ENCODE measurements at places on chromosomes 2 and 18.

- DNase-seq, result peak; percentile 93
Observed at GRCh38 chr2:191020742-191021381, 6.9 kb upstream of the STAT1 start.

- DNase-seq, result no peak
Observed at GRCh38 chr2:26616706-26617587, 24.2 kb downstream of the CIB4 start.

GRCh38 chr18:48472610-48473009 is 63.4 kb upstream of the ZBTB7C start:
- DNase-seq, result peak; percentile 60

DNA sequence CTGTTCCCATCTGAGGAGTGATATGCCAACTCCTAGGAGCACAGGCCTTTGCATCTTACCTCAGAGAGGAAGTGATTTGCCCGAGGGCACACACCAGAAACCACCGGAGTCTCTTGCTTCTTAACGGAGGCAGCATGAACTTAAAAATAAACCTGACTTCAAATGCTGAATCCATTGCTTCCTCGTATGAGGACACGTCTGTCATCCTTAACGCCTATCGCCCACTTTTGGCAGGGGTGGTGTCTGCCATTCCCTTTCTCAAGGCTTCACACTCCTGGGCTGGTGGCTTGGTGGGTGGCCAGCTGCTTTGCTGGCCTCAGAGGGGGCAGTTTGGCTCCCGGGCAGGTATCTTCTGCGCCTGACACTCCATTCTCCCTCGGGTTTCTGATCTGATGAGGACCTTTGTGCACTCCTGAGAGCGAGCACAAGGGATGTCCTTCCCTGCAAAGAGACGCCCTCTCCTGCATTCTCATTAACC is 1.1 kb upstream of the PREB start:
- no peak for DNase-seq

DNA sequence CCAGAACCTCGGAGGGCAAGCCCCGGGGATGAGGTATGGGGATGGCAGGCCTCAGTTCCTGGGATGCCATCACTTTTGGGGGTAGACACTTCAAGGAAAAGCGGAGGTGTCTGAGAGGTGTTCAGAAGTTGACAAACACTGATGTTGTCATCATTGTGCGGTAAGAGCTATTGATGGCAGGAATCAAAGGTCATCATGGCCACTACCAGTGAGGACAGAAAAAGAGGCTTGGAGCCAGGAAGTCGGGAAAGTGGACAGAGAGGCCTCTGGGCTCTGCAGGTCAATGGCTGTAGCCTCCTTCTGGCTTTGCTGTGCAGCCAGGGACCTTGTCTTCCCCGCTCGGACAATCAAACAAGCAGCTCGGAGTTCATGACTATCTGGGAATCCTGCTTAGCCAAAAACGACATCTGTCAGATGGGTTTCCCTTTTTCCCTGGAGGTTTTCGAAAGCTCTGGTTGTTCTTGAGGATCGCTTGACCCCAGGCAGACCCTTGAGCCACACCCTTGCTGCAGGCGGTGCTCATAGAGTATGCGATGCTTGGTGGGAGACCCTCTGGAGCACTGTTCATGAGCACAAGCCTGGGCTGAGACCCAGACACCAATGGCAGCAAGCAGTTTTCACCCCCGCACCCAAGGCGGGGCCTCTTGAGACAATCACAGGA is 19.4 kb downstream of the ACKR3 start:
- no peak for DNase-seq

- no peak for DNase-seq
Observed at GRCh38 chr2:198571393-198571792, 767.0 kb downstream of the PLCL1 start.

DNA sequence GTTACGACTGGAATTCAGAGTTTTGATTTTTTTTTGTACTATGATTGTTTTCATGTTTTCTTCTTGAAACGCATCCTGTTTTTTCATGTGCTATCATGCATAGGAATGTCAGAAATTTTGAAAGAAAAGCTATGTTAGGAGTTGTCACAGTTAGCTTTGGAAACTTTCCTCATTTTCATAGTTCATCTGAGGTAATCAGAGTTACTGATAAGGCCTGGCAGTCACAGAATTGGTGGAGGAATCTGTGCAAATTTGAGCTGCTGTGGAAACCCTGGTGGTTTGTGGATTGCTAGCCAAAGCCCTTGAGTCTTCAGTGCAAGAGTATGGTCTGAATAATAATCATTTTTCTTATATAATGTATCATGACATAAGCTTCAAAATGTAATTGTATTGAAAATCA is 401.0 kb downstream of the CNTNAP5 start:
- peak; percentile 0 for DNase-seq

GRCh38 chr2:63051042-63051794 is 588 bp downstream of the OTX1 start:
- no peak for DNase-seq

DNA sequence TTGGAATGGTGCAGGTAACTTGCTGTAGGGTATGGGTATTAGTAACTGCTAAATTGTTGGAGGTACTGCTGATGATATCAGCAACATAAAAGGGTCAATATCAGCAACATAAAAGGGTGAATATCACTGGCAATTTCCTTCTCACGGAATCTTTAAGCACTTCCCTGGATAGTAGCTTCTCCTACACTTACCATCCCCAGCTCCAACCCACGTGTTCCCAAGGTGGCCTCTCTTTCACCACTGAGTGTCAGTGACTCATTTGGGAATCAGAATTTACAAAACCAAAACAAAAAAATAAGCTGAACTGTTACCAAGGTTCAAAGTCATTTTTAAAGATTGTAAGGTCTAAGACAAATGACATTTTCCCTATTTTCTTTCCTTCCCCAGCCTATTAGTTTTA is 70.8 kb downstream of the LRP2 start:
- DNase-seq, result no peak

DNA sequence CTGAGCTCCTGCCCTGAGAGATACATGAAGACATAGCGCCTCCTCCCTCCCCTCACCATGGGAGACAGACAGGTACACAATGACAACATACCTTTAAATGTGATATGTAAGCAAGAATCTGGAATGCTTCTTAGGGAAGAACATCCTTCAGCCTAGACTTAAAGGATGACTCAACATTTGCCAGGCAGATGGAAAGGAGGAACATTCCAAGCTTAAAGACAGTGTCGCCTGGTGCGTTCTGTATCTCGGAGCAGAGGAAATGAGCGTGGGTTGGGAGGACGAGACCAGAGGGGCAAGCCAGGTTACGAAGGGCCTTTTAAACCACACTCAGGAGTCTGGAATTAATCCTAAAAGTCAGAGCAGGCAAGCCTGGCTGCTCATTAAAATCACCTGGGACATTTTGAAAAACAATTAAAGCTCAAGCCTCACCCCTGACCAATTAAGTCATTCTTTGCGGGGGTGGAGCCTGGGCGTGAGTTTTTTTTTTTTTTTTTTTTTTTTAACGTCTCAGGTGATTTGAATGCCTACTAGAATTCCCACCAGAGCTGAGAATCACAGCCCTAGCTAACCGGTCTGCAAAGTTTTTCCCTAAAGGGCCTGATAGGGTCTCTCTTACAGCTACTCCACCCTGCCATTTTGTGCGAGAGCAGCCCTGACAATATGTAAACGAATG is 131.2 kb upstream of the SEC11C start:
- DNase-seq, result peak; percentile 86

GRCh38 chr2:68767031-68767961 is 32.7 kb downstream of the ARHGAP25 start:
- DNase-seq, result no peak

GRCh38 chr2:37748541-37748940 is 77.1 kb upstream of the CDC42EP3 start:
- DNase-seq, result no peak

DNA sequence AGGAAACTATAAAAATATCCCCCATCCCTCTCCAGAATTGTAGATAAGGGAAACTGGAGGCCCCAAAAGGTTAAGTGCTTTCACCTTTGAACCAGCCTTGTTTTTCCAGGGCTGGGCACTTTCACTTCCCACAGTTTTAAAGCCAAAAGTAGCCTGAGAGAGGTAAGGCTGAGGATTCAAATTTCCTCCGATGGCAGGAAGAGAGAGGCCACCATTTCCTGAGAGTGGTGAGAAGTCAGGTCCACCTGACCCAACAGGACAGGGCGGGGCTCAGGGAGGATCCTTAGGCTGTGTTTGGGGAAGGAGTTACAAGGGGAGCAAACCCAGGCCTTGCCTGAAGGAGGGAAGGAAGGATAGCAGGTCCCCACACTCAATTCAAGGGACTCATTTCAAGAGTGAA is 4.7 kb upstream of the TEX261 start:
- no peak for DNase-seq

- DNase-seq, result no peak
Observed at GRCh38 chr18:1244397-1245122, 339.9 kb downstream of the ADCYAP1 start.

- DNase-seq, result no peak
Observed at GRCh38 chr18:3426074-3426473, 23.9 kb upstream of the TGIF1 start.

DNA sequence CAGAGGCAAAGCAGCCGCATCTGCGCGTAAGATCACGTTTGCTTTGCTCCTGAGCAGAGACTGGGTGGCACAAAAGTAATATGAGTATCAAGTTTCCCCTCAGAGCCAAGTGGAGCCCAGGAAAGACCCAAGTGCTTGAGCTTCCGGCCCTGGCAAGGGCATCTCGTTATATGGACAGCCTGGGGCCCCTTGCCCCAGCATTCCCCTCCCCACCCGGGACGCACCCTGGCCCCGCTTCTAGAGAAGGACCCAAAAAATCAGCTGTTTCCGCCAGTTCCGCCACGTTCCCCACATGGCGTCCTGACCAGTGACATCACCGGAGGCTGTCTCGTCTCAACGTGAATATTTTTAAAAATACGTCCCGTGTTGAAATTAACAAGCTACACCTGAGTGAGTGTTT is 135.1 kb downstream of the NFATC1 start:
- no peak for DNase-seq

GRCh38 chr18:32548688-32549087 is 78.0 kb upstream of the GAREM1 start:
- no peak for DNase-seq

GRCh38 chr18:48908916-48909315 is 41.8 kb downstream of the SMAD7 start:
- no peak for DNase-seq

DNA sequence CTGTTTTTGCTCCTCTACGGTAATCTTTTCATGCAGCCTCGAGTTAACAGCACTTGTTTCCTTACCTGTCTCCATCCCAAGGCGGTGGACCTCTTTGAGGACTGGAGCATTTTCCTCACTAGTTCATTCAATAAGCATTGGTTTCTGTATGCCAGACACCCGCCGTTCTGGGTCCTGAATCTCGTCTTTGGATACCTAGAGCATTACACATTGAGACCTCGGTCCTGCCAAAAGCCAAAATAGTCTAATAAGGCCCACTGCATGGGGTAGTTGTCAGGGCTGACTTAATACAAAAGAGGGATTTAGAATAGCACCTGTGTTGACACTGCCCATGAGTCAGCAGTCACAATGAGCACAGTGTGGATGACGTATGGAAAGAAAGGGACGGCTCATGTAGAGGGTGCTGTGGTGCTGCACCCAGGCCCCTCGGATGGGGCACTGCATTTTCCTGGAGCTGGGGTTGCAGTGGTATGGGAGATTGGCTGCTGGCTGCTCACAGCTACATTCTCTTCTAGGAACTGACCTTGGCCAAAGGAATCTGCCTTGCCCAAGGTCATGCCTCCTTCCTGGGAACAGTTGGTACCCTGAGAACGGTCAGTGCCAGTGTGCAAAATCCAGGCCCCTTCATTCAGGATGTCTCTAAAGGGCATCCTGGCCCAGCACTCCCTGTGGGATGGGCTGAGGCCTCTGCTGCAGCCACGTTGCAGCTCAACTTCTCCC is 126.9 kb upstream of the NCK2 start:
- no peak for DNase-seq
